ENCODE measurements at places on chromosomes 3 and 15. TPM values are rescaled to one million over a fixed set of nuclear protein-coding genes. Genes with fewer than 3 reads are reported as not detected.
A peak's percentile ranks its signal among the peaks of the same experiment; 100 is the strongest.

ACKR2 gene
- total RNA-seq, result 1.1 TPM

DNA sequence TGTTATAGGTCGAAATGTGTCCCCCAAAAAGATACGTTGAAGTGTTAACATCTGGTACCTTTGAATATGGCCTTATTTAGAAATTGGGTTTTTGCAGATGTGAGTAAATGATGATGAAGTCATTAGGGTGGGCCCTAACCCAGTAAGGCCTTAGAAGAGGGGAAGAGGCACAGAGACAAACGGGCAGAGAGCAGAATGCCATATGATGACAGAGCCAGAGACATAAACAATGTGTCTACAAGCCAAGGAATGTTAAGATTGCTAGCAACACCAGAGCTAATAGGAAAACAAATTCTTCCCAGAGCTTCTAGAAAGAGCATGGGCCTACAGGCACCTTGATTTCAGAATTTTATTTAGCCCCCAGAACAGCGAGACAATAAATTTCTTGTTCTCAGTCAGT, 693.1 kb upstream of the NECTIN3 start:
- no peak for DNase-seq
- H3K4me3 ChIP-seq, result no peak overlapping the region
- H3K36me3 ChIP-seq, result no peaks in the 10 kb centered on the region
- no peak overlapping the region for H3K27ac ChIP-seq
- H3K4me1 ChIP-seq, result peaks cover 8% of the 10 kb centered on the region

DNA sequence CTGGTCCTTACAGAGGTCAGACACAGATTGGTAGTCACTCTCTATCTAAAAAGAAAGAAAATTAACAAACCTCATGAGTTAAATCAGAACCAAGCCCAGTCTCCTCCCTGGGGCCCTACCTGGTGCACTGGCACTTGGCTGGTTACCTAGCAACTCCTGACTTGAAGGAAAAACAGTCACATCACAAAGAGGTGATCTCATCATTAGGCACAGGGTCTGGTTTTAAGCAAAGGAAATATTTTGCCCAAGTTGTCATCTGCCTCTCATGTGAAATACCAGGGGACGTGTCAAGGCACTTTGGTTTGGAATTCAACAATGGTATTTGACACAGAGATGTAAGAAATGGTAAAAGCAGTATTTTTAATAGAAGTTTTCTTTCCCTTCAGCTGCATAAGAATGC, 47.7 kb upstream of the FMN1 start:
- H3K27me3 ChIP-seq, result no peaks in the 10 kb centered on the region
- DNase-seq, result peak; percentile 10
- no peak overlapping the region for H3K27ac ChIP-seq
- H3K36me3 ChIP-seq, result no peaks in the 10 kb centered on the region
- no peak overlapping the region for H3K4me3 ChIP-seq

- H3K36me3 ChIP-seq, result no peaks in the 10 kb centered on the region
- H3K4me3 ChIP-seq, result no peak overlapping the region
- no peaks in the 10 kb centered on the region for H3K27me3 ChIP-seq
- no peaks in the 10 kb centered on the region for H3K4me1 ChIP-seq
- DNase-seq, result no peak
- H3K27ac ChIP-seq, result no peak overlapping the region
Observed at GRCh38 chr15:81723701-81724100, 322.1 kb downstream of the MEX3B start.

- H3K4me1 ChIP-seq, result no peaks in the 10 kb centered on the region
- H3K4me3 ChIP-seq, result no peak overlapping the region
- DNase-seq, result no peak
- H3K27me3 ChIP-seq, result no peaks in the 10 kb centered on the region
Observed at GRCh38 chr15:85547386-85547785, 167.0 kb downstream of the AKAP13 start.

DHX30 gene
- 45.6 TPM for total RNA-seq

GRCh38 chr15:74251131-74251811, 15.1 kb downstream of the CCDC33 start:
- H3K36me3 ChIP-seq, result no peaks in the 10 kb centered on the region
- no peak overlapping the region for H3K4me3 ChIP-seq
- peaks cover 34% of the 10 kb centered on the region for H3K27me3 ChIP-seq

DNA sequence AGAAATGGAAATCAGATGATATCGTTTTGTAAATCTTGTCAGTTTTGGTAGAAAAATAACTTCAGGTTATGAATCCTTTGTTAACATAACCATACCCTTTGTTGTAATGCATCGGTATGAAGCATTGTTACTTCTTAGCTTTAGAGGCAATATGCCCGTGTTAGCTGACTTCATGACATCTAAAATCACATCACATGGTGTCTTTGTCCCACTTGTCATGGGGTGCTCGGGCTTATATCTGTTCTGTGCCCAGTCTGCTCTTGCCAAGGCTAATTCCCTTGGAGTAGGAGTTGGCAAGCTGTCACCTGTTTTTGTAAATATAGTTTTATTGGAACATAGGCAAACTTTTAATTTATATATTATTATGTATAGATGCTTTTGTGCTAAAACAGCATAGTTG, 39.6 kb downstream of the SLC25A26 start:
- no peak overlapping the region for H3K27ac ChIP-seq
- no peak for DNase-seq
- H3K36me3 ChIP-seq, result peaks cover 5% of the 10 kb centered on the region
- H3K27me3 ChIP-seq, result no peaks in the 10 kb centered on the region
- no peak overlapping the region for H3K4me3 ChIP-seq
- H3K4me1 ChIP-seq, result no peaks in the 10 kb centered on the region

All from HepG2 (cell line).